Sigmoid colon (tissue), 7 donors: ENCODE measurements at places on chromosomes 11 and 22. TPM values are rescaled to one million over a fixed set of nuclear protein-coding genes. Genes with fewer than 3 reads are reported as not detected.

GRCh38 chr11:61273178-61274078 lies 21.7 kb downstream of the VWCE start:
- DNase-seq: no peak
- H3K27ac ChIP-seq: no peak overlapping the region
- no peaks in the 10 kb centered on the region for H3K27me3 ChIP-seq
- H3K4me1 ChIP-seq: no peaks in the 10 kb centered on the region
- no peaks in the 10 kb centered on the region for H3K36me3 ChIP-seq
- H3K4me3 ChIP-seq: no peak overlapping the region

- H3K36me3 ChIP-seq: peaks cover 12% of the 10 kb centered on the region
- no peak for DNase-seq
- no peak overlapping the region for H3K27ac ChIP-seq
- H3K4me3 ChIP-seq: no peak overlapping the region
- H3K4me1 ChIP-seq: peaks cover 19% of the 10 kb centered on the region
- H3K27me3 ChIP-seq: peaks cover 18% of the 10 kb centered on the region
These were observed 1.1 kb upstream of the CEND1 start for GRCh38 chr11:790721-791564.

GRCh38 chr11:92830377-92831155 lies 138.9 kb upstream of the MTNR1B start:
- no peak overlapping the region for H3K27ac ChIP-seq
- H3K36me3 ChIP-seq: no peaks in the 10 kb centered on the region
- no peak overlapping the region for H3K4me3 ChIP-seq

- H3K27me3 ChIP-seq: no peaks in the 10 kb centered on the region
- no peak for DNase-seq
- H3K36me3 ChIP-seq: no peaks in the 10 kb centered on the region
- no peak overlapping the region for H3K27ac ChIP-seq
- H3K4me1 ChIP-seq: no peaks in the 10 kb centered on the region
These were observed 892.3 kb downstream of the OPCML start for GRCh38 chr11:132639986-132640385.

DNA sequence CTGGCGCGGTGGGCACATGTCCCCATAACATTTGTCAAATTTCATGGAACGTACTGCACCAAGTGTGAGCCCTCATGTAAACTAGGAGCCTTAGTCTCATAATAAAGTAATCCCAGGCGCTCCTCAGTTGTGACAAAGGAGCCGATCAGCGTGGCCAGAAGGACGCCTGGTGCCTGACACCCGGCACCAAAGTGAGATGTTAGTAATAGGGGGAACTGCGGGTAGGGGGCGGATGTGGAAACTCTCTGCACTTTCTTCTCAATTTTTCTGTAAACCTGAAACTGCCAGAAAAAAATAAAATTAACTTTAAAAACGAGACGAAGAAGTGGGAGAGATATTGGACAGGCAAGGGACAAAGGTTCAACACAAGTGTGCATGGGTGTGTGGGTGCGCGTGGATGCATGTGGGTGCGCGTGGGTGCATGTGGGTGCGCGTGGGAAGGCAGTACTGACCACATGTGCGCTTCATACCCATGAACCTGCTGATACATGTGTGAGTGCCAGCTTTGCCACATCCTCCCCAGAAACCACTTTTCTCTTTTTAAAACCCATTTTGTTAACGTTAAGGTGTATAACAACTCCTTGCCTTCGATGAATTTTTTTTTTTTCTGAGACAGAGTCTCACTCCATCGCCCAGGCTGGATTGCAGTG lies 55.4 kb upstream of the LINC01488 start:
- H3K27ac ChIP-seq: no peak overlapping the region
- H3K4me3 ChIP-seq: no peak overlapping the region
- H3K4me1 ChIP-seq: no peaks in the 10 kb centered on the region
- H3K27me3 ChIP-seq: no peaks in the 10 kb centered on the region

DNA sequence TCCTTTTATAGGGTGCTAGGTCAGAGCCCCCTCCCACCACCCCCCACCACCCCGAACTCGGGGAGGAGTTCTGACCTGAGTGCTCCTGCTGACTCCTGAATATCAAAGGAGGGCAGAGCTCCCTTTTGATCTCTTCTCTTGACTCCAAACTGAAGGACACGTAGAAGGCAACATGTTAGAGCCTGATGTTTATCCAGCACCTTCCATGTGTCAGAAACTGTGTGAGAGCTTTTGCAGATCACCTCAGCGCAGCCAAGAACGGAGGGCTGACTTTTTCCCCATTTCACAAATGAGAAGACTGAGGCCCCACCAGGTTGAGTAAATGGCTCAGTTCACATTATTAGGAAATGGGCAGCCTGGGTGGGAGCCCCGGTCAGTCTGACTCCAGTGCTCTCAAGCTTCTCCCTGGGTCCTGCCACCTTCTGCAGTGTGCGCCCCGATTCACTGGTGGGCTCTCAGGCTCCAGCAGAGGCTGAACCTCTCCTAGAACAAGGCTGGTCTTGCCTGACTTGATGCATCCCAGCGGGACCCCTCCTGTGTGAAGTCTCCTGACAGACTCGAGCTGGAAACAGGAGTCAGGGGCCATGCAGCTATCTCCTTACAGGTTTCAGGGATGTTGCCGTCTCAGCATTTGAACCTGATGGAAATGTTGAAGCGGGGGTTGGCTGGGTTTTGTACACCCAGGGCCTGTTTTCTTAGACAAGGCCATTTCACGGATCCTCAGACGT lies 98.5 kb downstream of the TSPAN18 start:
- H3K27ac ChIP-seq: no peak overlapping the region
- H3K4me1 ChIP-seq: peaks cover 16% of the 10 kb centered on the region
- no peak for DNase-seq
- no peak overlapping the region for H3K4me3 ChIP-seq
- H3K27me3 ChIP-seq: no peaks in the 10 kb centered on the region

- no peak overlapping the region for H3K4me3 ChIP-seq
- no peak for DNase-seq
- H3K27me3 ChIP-seq: no peaks in the 10 kb centered on the region
These were observed 65.4 kb downstream of the GAB2 start for GRCh38 chr11:78351979-78352841.

- DNase-seq: no peak
- no peaks in the 10 kb centered on the region for H3K36me3 ChIP-seq
- H3K27me3 ChIP-seq: peaks cover 3% of the 10 kb centered on the region
- H3K4me3 ChIP-seq: no peak overlapping the region
- H3K27ac ChIP-seq: no peak overlapping the region
These were observed 19.4 kb upstream of the CTSD start for GRCh38 chr11:1782831-1783724.

DNA sequence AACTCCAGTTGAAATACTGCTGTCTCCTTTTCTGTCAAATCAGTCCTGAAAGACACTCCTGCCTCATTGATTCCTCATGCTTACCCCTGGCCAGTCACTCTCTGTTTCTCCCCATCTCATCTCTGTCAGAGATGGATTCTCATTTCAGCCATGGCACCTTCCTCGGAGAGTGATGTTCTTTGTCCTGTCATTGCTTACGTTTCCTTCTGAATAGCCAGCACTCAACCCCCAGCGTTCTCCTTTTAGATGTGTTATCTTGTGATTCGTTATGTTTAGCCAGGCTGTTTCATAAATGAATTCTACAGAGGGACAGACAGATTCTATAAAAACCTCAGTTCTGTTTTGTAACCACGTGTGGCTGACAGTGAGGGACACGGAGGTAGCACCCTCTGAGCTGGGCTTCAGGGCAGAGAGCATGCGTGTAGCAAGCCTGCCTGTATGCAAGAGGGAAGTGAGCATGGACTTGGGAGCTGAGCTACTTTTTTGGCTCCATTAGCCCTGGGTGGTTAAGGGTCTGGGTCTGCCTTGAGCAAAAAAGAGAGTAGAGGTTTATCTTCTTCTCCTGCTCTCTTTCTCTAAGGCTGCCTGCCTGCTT lies 354.6 kb downstream of the DDX10 start:
- no peaks in the 10 kb centered on the region for H3K4me1 ChIP-seq
- no peaks in the 10 kb centered on the region for H3K36me3 ChIP-seq
- no peak overlapping the region for H3K4me3 ChIP-seq

DNA sequence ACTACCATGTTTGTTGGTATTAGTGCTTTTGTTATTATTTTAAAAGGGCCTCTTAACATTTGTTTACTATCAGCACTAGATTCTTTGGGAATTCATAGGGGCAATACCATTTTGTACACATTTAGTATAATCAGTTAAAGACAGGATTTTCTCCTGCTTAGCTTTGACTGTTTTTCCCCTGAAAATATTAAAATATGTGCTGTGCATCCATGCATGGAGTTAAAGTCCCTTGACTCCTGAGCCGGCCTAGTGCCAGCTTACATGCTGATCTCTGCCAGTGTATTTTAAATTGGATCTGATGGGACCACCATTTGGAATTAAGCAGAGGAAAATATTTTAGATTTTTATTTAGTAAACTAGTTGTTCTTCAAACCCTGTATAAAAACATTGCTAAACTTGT lies 161.4 kb downstream of the METTL15 start:
- H3K27me3 ChIP-seq: no peaks in the 10 kb centered on the region
- H3K4me1 ChIP-seq: no peaks in the 10 kb centered on the region
- DNase-seq: no peak
- H3K36me3 ChIP-seq: no peaks in the 10 kb centered on the region
- H3K4me3 ChIP-seq: no peak overlapping the region

DNA sequence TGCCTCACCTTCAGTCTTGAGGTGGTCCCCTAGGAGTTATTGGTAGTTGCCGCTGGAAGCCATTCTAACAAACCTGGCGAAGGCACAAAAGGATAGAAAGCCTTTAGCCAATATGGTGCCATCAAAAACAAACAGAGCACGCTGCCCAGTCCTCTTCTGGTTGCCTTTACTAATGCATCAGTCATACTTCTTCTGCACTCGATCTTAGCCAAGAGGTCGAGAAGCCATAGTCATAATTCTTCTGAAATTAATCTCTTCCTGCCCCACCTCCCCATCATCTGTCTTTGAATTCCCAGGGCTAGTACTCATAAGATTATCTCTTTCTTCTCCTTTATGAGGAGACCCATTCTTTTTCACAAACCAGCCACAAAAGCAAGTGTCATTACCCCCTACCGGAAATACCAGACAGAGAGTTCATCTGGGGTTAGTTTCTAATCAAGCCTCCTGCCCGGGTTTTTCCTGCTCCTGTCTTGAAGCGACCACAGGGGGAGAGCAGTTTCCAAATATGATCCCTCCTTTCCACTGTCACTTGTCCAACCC lies 21.4 kb upstream of the EHF start:
- H3K4me3 ChIP-seq: no peak overlapping the region
- H3K4me1 ChIP-seq: no peaks in the 10 kb centered on the region

GRCh38 chr22:22787786-22788459 lies 99.7 kb upstream of the IGLL5 start:
- H3K4me3 ChIP-seq: no peak overlapping the region
- no peaks in the 10 kb centered on the region for H3K4me1 ChIP-seq
- H3K27ac ChIP-seq: no peak overlapping the region
- no peak for DNase-seq

- no peaks in the 10 kb centered on the region for H3K27me3 ChIP-seq
- H3K4me1 ChIP-seq: no peaks in the 10 kb centered on the region
- no peak overlapping the region for H3K27ac ChIP-seq
- no peaks in the 10 kb centered on the region for H3K36me3 ChIP-seq
These were observed 44.6 kb upstream of the LIN7C start for GRCh38 chr11:27551127-27551526.

- peaks cover 39% of the 10 kb centered on the region for H3K36me3 ChIP-seq
- no peak overlapping the region for H3K4me3 ChIP-seq
- no peak overlapping the region for H3K27ac ChIP-seq
- no peaks in the 10 kb centered on the region for H3K27me3 ChIP-seq
These were observed 34.1 kb upstream of the PARVB start for GRCh38 chr22:43990044-43990443.

GRCh38 chr11:36594316-36594989 lies at the start of gene IFTAP:
Gene IFTAP (plus strand): TSS chr11:36594502. CDS start chr11:36610104, 15,602 bp downstream.
- peak within 1 kb of the TSS; percentile 66 for H3K4me3 ChIP-seq
- peaks cover 5% of the 10 kb centered on the region for H3K4me1 ChIP-seq
- DNase-seq: peak; percentile 68

- H3K4me1 ChIP-seq: no peaks in the 10 kb centered on the region
- DNase-seq: no peak
- H3K36me3 ChIP-seq: no peaks in the 10 kb centered on the region
- H3K4me3 ChIP-seq: no peak overlapping the region
- no peak overlapping the region for H3K27ac ChIP-seq
These were observed 32.9 kb downstream of the TST start for GRCh38 chr22:36986242-36986821.

GRCh38 chr11:94787801-94788200 lies 19.6 kb downstream of the AMOTL1 start:
- peaks cover 91% of the 10 kb centered on the region for H3K4me1 ChIP-seq
- peak overlapping the region; percentile 72 for H3K27ac ChIP-seq
- H3K27me3 ChIP-seq: no peaks in the 10 kb centered on the region
- no peak for DNase-seq

DNA sequence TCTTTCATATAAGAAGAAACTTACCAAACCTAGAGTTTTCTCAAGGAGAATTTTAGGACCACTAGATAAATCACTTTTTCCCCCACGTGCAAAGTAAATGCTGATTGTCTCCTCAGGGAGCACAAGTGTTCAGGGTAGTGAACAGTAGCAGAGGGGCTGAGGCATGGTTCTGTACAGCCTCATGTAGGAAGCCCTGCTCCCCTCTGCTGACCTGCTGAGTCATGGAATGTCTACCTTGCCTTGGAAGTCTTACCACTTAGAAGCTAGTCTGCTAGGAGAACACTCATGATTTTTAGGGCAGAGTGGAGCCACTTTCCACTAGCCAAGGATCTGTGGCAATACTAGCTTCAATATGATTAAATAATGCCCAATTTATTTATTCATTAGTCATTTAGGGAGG lies 2120.6 kb upstream of the RAG2 start:
- no peak overlapping the region for H3K4me3 ChIP-seq
- H3K36me3 ChIP-seq: no peaks in the 10 kb centered on the region

DNA sequence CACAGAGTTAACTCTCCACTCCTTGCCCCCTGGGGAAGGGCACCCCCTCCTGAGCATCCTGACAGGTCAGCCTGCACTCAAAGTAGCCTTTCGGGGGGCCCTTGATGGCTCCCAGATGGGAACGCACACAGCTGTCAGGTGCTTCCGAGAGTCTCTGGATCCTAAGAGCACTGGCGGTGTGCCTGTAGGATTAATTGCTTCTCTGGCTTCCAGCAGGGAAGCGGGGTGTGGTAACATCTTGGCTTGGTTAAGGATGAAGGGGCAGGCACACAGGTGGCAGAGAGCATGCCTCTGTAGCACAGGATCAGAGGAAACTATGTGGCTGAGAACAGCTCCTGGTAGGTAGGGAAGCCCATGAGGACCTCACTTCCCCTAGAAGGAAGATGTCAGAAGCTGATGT lies 199.8 kb downstream of the MIAT start:
- no peaks in the 10 kb centered on the region for H3K4me1 ChIP-seq
- DNase-seq: no peak
- no peaks in the 10 kb centered on the region for H3K36me3 ChIP-seq
- no peak overlapping the region for H3K27ac ChIP-seq

GRCh38 chr22:46486996-46487717 lies 50.3 kb downstream of the CELSR1 start:
- H3K27ac ChIP-seq: no peak overlapping the region
- DNase-seq: no peak
- no peaks in the 10 kb centered on the region for H3K36me3 ChIP-seq

RAPSN gene
- not detected for total RNA-seq

STK33 gene
- total RNA-seq: 23.8 TPM

TRIM49 gene
- not detected for total RNA-seq

OR2D2 gene
- total RNA-seq: not detected

CD248 gene
- 26.3 TPM for total RNA-seq

OR52H1 gene
- total RNA-seq: not detected

HBG2 gene
- total RNA-seq: not detected

GRIA4 gene
- 6.6 TPM for total RNA-seq

KDM4E gene
- total RNA-seq: not detected

C11orf16 gene
- not detected for total RNA-seq

MLC1 gene
- not detected for total RNA-seq

DRD4 gene
- 2.2 TPM for total RNA-seq

DEUP1 gene
- total RNA-seq: not detected

IGLL1 gene
- not detected for total RNA-seq
